ENCODE measurements at places on chromosomes 4 and X.
A peak's percentile ranks its signal among the peaks of the same experiment; 100 is the strongest.

DNA sequence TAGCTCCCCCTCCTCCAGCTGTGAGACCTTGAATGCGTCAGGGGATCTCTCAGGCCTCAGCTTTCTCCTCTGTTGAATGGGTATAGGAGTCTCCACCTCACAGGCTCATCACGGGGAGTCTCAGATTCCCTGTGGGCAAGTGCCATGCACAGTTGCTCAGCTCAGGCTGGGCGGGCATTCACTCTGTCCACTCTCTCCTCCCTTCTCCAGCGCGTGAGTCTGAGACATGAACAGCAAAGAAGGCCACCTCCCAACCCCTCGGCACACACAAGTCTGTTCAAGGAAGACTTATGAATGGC, 60.0 kb downstream of the HTRA3 start:
- no peak for DNase-seq

DNA sequence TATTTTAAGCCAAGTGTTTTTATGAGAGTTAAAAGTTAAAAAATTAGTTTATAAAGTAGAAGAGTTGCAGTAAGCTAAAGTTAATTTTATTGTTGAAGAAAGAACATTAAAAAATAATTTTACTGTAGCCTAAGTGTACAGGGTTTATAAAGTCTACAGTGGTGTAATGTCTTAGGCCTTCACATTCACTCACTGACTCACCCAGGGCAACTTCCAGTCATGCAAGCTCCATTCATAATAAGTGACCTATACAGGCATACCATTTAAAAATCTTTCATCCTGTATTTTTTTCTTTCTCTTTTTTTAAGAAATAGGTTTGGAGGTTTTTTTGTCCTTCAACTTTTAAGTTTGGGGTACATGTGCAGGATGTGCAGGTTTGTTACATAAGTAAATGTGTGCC, 87.9 kb upstream of the NR3C2 start:
- DNase-seq, result no peak

DNA sequence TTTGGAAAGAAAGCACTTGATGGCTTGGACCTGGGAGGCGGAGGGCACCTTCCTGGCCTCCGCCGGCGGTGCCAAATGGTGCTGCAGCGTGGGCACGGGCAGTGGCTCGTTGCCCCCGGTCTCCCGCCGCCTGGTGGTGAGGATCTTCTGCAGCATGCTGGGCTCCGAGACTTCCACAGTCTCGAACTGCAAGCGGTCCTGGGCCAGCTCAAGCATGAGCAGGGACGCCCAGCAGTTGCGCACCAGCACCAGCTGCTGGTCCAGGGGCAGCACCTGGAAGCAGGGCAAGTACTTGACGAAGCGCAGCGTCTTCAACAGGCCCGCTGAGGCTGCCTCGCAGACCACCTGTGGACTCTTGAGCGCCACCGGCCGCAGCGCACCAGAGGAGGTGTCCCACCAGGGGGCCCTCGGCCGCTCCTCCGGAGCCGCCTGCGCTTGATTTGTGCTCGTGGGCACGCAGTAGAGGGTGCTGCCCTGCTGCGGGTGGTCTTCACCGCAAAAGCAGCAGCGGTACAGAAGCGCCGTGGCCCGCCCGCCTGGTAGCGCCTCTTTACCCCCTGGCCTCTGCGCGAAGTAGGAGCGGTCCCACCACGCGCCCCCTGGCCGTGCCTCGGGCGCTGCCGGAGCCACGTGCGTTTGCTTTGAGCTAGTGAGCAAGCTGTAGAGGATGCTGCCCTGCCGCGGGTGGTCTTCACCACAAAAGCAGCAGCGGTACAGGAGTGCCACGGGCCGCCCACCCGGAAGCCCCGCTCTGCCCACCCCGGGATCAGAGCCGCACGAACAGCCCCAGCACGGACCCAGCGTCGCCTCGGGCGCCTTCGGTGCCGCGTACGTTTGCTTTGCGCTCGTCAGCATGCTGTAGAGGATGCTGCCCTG, 689 bp downstream of the NR0B1 start:
- DNase-seq, result peak; percentile 30

GRCh38 chrX:69815063-69815462, 199.2 kb downstream of the EDA start:
- DNase-seq, result no peak

- no peak for DNase-seq
Observed at GRCh38 chr4:104412344-104412743, 82.3 kb downstream of the CXXC4 start.

- DNase-seq, result no peak
Observed at GRCh38 chr4:13534344-13535063, 9.8 kb downstream of the NKX3-2 start.

- no peak for DNase-seq
Observed at GRCh38 chr4:142396279-142396678, 449.8 kb downstream of the INPP4B start.

DNA sequence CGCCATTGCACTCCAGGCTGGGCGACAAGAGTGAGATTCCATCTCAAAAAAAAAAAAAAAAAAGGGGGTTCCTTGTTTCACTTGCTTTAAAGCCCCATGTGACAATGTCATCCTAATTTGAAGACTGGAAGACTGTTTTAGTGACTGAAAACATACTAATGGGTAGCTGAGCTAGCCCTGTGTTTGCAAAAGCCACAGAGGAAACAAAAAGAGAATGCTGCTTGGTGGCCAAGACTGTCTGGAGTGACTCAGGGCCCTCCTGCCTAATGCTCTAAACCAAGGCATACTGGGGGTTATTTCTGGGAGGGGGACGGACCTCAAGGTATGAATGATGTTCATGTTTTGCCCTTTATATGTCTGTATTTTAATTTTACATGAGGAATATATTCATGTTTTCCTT, 16.0 kb downstream of the HPSE start:
- DNase-seq, result no peak

GRCh38 chr4:104905546-104905945, 241.1 kb upstream of the TET2 start:
- DNase-seq, result no peak

- DNase-seq, result peak; percentile 57
Observed at GRCh38 chrX:40153345-40154249, 55.8 kb upstream of the BCOR start.

- peak; percentile 91 for DNase-seq
Observed at GRCh38 chr4:76535603-76536372, 100.8 kb downstream of the SHROOM3 start.

DNA sequence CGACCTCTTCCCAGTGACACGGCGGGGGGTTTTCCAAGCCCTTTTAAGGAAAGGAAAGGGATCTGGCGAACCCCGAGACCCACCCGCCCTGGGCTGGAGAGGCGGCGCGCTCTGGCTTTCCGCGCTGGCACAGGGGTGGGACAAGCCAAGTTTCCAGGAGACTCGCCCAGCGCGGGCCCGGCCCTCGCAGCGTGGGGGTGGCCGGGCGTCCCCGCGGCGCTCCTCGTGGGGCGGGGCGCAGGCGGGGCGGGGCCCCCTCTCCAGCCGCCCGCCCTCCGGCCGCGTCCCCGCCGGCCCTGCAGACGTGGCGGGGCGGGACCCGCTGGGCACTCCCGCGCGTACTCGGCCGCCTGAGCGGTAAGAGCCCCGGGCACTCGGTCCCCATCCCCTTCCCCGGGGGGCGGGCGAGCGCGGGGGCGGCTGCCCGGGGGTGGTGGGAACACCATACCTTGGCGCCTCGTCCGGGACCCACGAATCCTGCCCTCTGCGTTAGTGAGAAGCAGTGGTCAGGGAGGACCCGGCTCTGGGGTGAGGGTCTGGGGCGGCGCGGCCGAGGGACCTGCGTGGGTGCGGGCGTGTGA, at the start of gene FAM114A1:
FAM114A1 (plus strand) TSS at position 329 of the 581 bp plus-strand sequence. CDS start 10,273 bp downstream, outside the sequence.
- peak; percentile 96 for DNase-seq

Measured in astrocyte of the hippocampus (primary cell).